ENCODE measurements at places on chromosomes 7 and 10.

DNA sequence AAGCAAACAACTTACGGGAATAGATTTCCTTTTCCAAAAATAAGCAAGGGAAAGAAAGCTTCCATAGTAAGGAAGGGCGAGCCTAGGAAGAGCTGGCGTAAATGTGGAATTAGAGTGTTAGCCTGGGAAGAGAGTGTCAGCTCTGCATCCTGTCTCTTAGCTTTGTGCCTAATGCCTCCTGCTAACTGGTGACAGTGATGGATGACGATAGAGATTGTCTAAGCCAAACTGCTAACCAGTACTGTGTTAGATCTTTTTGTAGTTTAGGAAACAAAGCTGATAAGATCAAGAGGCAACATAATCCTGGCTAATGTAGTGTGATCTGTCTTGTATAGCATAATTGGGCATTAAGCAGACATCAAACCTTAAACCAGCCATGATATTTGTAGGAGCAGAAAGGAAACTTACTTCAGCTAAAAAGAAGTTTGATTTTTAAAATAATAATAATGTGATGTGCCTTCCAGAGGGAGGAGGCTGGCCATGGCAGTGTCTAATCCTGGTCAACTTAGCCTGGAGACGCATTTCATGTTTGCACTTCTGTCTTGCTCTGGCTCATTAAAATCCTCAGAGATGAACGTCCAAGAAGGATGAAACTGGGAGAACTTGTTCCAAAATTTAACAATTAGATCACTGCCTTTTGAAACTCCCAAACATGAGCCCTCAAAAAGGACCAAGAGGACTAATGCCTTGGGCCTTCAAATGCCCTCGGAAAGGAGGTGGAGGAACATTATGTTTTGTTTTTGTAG, 85.1 kb downstream of the FAM204A start:
- DNase-seq = no peak

DNA sequence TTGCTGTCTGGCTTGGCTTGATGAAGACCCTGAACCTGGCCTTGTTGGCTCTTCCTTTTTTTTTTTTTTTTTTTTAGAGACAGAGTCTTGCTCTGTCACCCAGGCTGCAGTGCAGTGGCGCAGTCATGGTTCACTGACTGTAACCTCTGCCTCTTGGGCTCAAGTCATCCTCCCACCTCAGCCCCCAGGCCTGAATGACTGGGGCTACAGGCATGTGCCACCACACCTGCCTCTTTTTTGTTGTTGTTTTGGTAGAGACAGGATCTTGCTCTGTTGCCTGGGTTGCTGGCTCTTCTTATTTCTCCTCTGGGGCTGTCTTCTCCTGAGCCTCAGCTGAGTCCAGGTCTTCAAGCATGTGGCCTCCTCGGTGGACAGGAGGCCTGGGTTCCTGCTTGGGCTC, 44.7 kb downstream of the PRF1 start:
- no peak for DNase-seq

- peak; percentile 18 for DNase-seq
Observed at GRCh38 chr7:47227762-47228177, 354.1 kb downstream of the TNS3 start.

- no peak for DNase-seq
Observed at GRCh38 chr7:8205031-8205387, 57.0 kb downstream of the ICA1 start.

GRCh38 chr10:63692220-63692896, 171.2 kb downstream of the REEP3 start:
- peak; percentile 30 for DNase-seq

DNA sequence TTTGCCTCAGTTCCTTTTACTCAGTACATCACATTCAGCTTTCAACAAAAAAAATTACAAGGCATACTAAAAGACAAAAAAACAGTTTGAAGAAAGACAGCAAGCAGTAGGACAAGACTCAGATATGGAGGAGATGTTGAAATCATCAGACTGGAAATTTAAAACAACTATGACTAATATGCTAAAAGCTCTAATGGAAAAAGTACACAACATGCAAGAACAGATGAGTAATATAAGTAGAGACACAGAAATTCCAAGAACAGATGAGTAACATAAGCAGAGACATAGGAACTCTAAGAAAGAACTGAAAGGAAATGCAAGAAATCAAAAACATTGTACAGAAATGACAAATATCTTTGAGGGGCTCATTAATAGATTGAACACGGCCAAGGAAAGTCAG, 402.6 kb downstream of the NEBL start:
- no peak for DNase-seq

DNA sequence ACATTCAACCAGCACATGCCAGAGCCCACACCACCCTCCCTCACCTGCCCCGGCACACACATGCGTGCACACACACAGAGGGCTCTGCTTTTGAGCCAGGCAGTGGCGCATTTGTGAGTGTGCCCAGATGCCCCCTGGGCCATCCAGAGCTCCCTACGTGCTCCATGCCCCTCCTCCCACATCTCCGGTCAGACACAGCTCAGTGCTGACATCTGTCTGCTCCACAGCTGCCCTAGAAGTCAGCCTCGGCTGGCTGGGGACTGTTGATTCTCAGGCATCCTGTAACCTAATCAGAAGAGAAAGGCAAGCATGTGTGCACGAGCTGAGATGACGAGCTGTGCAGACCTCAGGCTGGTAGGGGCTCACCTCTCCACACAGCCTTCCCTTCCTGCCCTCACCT, 135.1 kb downstream of the ZMIZ1 start:
- DNase-seq = no peak

GRCh38 chr7:38222481-38223096, 44.5 kb downstream of the STARD3NL start:
- peak; percentile 84 for DNase-seq

GRCh38 chr7:29381206-29382094, 182.2 kb upstream of the PRR15 start:
- DNase-seq = peak; percentile 14

GRCh38 chr10:123642697-123643096, 23.5 kb upstream of the GPR26 start:
- no peak for DNase-seq

GRCh38 chr10:124095096-124095495, 1.7 kb upstream of the CHST15 start:
- no peak for DNase-seq

- DNase-seq = no peak
Observed at GRCh38 chr10:26064106-26064505, 130.1 kb downstream of the MYO3A start.

DNA sequence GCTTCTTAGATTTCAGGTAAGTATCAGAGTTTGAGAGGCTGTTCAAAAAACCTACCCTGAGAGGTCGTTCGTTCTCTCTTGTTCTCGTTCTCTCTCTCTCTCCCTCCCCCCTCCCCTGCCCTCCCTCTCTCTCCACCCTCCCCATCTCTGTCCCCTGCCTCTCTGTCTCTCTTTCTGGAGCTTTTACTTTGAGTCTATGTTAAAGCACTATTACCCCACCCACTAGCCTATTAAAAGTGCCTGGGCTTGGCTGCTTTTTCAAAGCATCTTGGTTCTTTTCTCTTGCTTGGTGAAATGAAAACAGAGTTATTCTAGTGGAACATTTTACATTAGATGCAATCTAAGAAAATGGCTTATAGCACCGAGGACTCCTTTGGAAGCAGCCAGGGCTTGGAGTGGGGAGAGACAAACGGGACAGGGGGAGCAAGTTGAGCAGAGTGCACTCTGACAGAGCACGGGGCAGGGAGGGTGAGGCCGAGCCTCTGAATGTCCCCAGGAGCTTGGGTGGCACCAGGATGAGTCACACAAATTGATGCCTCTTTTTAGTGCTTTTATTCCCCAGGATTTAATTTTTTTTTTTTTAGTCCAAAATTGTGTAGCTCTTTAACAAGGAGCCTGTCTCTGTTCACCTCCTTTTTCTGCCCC, 134.3 kb downstream of the CFAP58 start:
- DNase-seq = no peak

DNA sequence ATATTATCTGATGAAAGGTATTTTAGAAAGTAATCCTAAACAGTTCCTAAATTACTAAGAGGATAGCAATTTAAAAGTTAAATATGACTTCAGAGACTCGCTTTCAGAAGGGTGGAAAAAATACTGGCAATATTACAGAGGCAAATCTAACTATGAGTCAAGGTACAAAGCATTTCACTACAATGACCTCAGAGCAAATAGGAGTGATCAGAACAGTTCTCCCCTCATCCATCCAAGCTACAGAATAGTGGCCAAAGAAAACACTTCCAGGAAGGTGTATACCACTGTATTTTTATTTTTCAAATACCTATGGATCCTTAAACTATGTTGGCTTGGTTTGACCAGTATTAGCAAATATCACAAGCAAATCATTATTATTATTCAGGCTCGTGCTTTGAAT, 112.8 kb upstream of the ODAD2 start:
- peak; percentile 28 for DNase-seq

GRCh38 chr7:151626422-151627115, 106.9 kb upstream of the RHEB start:
- no peak for DNase-seq

DNA sequence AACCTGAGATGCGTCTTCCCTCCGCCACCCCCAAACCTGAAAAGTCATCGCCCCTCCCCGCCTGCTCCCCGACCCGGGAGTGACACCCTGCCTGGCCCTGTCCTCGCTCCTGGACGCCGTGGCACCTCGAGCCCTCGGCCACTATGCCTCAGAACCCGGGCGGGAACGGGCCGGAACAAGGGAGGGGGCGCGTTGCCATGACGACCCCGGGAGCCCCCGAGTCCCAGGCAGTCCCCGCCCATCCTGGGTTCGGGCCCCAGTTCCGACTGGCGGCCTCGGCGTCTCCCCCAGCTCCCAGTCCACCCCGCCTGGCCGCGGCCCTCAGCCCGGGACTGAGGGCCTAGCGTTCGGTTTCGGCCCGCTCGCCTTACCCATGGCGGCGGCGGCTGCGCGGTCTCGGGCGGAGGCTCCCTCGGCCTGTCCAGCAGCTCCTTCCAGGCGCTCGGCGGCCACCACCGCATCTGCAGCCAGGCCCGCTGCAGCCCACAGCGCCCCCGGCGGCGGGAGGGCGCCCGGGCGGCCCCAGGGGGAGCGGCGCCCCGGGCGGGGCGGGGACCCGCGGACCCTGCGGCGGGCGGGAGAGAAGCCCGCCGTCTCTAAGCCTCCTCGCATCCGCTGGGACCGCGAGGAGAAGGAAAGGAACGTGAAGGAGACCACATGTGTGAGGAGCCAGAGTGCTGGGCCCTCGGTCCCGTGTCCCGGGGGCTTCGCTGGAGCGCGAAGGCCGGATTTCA, at the start of gene RUFY2:
Gene RUFY2, minus strand, starts transcription at position 463 of the 734 bp plus-strand sequence. Its CDS starts 88 bp downstream, at position 375.
- peak; percentile 73 for DNase-seq

GRCh38 chr7:47581804-47582763, at the start of gene TNS3:
Gene TNS3, minus strand, starts transcription at chr7:47582111. Its CDS starts 142,475 bp downstream, at chr7:47439636.
- peak; percentile 43 for DNase-seq

DNA sequence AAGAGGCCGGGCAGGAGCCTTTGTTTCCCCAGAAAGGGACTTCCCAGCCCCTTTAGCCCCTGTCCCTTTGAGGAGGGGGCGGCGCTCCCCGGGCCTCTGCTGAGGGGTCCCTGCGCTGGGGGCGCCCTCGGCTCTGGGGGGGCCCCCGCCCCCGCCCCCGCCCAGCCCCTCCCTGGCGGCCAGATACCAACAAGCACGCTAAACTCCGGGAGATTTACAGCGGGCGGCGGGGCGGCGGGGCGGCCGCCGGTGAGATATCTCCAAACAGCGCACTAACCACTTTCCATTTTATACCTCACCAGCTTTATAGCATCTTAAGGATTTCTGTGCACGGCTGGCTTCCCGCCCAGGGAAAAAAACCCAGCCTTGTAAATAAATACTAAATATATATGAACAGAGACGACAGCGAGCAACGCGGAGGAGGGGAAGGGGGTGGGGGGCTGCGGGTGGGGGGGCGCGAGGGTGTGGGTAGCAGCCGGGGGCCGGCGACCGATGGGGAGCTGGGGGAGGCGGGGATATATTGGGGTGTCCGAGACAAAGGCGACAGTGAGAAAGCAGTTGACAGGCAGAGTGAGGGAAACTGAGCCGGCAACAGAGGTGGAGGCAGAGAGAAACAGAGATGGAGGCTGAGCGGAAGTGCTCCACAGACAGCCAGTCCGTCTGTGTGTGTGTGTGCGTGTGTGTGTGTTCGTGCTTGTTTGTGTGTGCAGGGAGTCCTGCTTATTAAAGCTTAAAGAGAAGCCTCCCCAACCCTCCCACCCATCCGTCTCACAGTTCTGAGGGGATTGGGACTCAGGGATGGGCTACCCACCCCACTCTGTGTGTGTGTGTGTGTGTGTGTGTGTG, 85.8 kb downstream of the HIF1AN start:
- peak; percentile 2 for DNase-seq

- DNase-seq = no peak
Observed at GRCh38 chr7:140417456-140418155, 13.7 kb downstream of the RAB19 start.

GRCh38 chr7:140876519-140877248, 48.0 kb downstream of the BRAF start:
- peak; percentile 73 for DNase-seq

- DNase-seq = no peak
Observed at GRCh38 chr10:28496017-28496416, 36.9 kb upstream of the WAC start.

DNA sequence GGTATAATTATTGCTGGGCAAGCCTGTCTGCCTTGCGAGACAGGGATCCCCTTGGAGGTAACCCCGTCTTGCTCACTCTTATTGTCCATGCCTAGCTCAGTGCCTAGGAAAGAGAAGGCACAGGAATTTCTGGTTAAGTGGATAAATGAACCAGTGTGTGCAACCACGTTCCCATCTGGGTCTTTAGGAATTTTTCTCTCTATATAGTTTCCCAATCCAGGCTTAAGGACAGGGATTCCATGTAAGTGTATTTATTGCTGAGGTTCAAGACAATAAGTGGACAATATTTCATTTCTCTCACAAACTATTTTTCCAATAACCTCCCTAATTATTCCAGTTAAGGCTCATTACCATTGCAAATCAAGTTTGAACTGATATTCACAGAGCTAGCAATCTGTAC, 8.9 kb upstream of the ADAM12 start:
- no peak for DNase-seq

- no peak for DNase-seq
Observed at GRCh38 chr10:86295791-86296190, 70.8 kb downstream of the GRID1 start.

DNA sequence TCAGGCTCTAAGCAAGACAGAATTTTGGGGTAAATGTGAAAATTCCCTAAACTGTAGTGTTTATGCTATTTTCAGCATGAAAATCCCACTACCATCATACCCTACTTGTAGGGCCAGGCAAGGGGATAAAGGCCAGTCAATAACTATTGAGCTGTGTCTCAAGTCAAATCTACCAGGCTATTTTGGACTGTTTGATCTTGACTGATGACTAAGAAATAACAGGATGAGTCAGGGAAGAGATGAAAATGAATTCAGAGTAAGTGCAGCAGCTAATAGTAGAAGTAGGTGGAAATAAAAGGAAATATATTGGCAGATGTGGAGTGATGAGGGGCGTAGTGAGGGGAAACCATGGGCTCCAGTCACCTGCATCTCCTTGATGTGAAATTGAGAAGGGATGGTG, 225.8 kb upstream of the PHYHIPL start:
- peak; percentile 28 for DNase-seq

- no peak for DNase-seq
Observed at GRCh38 chr10:71045936-71046335, 157.6 kb upstream of the PCBD1 start.

GRCh38 chr10:84845628-84846261, 517.4 kb downstream of the CCSER2 start:
- DNase-seq = no peak

- peak; percentile 57 for DNase-seq
Observed at GRCh38 chr10:23432166-23432565, 6.7 kb upstream of the OTUD1 start.

Measured in fibroblast of the aortic adventitia (primary cell).